ENCODE measurements at places on chromosomes 4 and X. TPM values are rescaled to one million over a fixed set of nuclear protein-coding genes. Genes with fewer than 3 reads are reported as not detected.

The MUC7 gene
- not detected for total RNA-seq

The SLITRK2 gene
- total RNA-seq = 0.37 TPM

The TCEAL5 gene
- total RNA-seq = 0.37 TPM

- no peak for DNase-seq
Observed at GRCh38 chr4:76235407-76235806, 16.1 kb upstream of the FAM47E start.

DNA sequence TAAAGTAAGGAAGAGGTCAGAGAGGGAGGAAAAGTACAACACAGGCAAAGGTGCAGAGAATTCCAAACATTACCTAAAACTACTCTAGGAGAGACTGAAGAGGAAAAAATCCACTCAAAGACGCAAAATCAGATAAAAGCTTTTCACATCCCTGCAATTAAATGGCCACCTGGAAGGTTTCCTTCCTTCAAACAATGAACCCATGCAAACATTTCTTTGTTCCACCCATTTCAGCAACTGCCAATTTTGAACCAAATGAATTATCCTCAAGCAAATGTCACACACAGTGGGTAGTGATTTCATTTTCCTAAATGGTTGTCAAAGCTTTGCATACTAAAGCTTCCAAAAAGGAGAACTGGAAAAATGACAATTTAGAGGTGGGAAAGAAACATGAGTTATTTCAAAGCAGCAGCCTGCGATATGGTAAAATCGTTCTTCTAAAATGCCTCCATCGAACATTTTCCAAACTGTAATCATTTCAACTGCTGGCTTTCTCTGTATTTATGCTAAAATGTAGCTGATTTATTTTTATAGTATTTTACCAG, 45.0 kb downstream of the APBB2 start:
- no peak for DNase-seq

DNA sequence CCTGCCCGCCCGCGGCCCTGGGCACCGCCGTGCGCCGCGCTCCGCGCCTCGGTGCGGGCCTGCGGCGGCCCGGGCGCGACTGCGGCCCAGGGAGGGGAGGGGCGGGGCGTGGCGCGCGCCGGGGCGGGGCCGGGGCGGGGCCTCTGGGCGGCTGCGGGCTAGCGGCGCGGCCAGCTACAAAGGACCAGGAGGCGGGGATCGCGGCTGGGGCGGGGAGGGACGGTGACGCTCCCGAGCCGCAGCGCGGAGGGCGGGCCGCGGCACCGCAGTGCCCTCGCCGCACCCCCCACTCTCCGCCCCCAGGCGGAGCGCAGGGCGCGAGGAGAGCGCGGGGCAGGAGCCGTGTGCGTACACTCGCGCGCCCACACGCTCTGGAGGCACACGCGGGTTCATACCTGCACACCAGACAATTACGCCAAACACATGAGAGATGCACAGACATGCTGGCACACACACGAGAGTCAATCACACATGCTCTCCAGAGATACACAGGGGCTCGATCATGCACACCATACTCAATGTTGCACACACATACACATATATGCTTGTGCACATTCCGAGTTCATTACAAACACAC, at the start of gene CRMP1:
CRMP1 (minus strand) TSS at position 83 of the 577 bp plus-strand sequence. CDS start 117 bp downstream, outside the sequence.
- peak; percentile 99 for DNase-seq

Measured in H7 (cell line).